Spinal cord (tissue), 10 donors: ENCODE measurements at places on chromosomes 6 and 20. TPM values are rescaled to one million over a fixed set of nuclear protein-coding genes. Genes with fewer than 3 reads are reported as not detected.

DNA sequence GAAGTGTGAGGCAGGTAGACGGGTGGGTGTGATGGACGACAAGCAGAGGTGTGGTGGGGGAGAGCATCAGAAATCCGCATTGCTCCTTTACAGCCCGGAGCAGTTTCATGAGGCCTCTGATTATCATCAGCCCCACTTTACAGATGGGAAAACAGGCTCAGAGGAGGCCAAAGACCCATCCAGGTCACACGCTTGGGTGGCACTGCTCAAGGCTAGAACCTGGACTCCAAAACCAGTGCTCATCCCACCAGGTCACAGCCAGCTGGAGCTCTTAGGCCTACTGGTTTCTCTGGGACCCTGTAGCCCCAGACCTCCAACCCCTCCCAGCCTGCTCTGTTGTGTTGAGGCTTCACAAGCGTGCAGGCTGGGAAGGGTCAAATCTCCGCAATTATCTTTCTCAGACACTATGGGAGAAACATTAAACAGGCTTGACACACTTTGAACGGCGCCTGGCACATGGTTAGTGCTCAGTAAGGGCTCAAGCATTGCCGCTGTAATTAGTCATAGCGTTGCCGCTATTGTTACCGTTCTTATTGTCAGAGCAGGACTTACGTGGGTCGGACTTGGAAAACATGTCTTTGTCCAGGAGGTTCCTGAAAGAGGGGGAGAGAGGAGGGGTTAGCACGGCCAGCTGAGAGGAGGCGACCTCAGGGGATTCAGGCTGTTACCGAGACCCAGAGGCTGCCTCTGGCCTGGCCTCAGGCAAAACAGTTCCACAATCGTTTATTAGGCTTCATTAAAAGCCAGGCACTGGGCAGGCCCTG lies 16.6 kb downstream of the CPNE5 start:
- DNase-seq, result no peak

DNA sequence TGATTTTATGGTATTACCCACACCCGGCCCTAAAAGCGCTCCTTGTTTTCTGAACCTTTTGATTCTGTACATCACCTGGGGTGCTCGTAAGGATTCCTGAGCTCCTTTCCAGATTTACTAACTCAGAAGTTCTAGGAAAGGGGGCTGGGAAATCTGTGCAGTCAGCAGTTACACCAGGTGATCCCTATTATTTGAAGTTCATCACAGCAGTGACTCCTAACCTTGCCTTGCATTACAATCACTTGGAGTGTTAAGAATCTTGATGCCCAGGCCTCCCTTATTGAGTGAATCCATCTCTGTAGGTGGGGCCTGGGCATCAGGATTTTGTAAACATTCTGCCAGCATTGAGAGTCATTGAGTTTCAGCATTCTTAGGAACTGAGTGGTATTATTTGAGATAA lies 44.7 kb downstream of the BMP6 start:
- no peak for DNase-seq

DNA sequence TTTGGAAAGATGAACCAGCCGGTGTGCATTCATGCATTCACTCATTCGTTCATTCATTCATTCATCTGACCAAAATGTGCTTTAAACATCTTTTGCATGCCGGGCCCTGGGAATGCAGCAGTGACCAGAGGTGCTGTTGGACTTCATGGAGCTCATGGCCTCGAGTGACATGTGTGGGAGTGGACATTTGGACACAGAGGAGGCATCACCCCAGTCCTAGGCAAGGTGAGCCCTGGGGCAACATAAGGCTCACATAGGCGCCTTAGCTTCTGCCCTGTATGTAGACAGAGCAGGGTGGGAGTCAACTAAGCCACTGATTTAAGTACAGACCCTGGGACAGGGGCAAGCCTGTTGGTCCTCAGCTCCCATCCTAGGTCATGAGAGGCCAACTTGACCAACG lies 71.6 kb downstream of the STK35 start:
- no peak for DNase-seq

DNA sequence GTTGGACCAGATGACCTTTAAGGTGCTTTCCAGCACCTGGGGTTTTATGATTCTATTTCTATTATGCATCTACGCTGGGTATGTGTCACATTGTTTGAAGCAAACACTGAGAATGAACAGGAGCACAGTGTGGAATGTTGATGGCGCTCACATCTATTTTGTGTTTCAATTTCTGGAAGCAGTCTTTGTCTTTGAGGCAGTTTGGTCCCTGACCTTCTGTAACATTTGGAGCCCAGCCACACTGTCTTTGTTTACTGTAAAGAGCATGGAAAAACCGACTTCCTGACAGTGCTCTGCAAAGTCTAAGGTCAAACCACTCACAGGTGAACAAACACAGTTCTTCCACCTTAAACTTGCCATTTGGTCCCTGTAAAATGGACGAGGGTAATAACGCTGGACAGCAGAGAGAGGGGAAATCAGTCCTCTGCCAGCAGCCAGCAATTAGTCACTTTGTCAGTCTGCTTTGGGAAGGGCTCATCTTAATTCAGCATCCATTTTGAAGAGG lies 155.5 kb downstream of the PRL start:
- peak; percentile 30 for DNase-seq

- no peak for DNase-seq
These were observed 355.4 kb upstream of the RUNX2 start for GRCh38 chr6:44972709-44973108.

GRCh38 chr6:21501021-21501354 lies 92.6 kb upstream of the SOX4 start:
- no peak for DNase-seq

DNA sequence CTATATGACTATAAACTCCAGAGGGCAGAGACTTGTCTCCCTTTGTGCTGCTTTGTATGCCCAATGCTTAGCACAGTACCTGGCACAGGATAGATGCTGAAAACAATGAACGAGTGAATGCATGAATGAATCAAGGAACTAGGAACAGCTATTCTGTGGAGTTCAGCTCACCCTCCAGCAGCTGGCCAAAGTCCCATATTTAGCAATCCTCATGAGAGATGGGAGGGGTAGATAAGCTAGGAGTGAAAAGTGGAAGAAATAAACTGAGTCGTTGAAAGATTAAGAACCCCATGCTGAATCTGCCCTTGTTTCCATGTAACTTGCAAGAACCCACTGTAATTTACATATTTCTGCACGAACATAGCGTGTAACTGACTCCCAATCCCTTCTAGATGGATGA lies 106.5 kb downstream of the MAFB start:
- DNase-seq, result no peak

DNA sequence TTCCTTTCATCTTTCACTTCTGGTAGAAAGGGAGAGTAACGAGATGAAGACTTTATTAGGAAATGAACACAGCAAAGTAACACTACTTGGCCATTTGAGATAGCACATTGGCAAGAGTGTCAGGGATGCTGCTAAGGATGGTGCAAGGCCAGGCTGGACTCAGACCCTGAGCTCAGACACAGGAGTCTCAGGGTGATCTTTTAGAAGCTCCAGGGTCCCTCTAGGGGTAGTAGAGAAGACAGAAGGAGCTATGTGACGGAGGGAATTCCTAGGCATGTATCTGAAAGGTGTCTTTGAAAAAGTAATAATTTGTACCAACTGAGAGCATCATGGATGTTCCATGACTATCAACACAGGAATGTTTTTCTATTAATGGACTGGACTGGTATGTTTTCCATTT lies 436.5 kb downstream of the DHX35 start:
- DNase-seq, result no peak

DNA sequence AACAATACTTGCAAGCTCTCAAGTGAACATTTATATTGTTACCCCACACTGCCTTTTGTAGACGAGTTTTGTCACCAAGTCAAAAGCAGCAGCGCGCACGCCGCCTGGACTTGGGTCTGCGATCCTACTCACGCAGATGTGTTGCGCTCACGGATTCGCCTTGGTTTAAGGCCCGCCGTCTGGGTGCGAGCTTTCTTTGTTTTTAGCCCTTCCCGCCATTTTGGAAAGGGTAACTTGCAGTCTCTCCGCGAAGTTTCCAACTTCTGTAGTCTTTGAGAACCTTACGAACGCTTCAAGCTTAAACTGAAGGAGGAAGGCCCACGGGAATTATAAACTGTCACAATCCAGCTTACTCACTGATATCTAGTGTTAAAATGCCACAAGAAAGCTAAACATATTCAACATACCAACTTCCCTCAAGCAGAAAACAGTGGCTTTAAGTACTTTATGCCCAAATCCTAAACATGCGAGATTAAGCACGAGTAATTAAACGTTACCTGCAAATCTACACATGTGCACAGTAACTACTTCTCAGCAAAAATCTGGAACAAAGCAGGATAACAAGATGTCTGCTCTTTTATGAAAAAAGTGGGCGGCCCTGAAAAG lies 80.4 kb upstream of the BTN3A2 start:
- no peak for DNase-seq

DNA sequence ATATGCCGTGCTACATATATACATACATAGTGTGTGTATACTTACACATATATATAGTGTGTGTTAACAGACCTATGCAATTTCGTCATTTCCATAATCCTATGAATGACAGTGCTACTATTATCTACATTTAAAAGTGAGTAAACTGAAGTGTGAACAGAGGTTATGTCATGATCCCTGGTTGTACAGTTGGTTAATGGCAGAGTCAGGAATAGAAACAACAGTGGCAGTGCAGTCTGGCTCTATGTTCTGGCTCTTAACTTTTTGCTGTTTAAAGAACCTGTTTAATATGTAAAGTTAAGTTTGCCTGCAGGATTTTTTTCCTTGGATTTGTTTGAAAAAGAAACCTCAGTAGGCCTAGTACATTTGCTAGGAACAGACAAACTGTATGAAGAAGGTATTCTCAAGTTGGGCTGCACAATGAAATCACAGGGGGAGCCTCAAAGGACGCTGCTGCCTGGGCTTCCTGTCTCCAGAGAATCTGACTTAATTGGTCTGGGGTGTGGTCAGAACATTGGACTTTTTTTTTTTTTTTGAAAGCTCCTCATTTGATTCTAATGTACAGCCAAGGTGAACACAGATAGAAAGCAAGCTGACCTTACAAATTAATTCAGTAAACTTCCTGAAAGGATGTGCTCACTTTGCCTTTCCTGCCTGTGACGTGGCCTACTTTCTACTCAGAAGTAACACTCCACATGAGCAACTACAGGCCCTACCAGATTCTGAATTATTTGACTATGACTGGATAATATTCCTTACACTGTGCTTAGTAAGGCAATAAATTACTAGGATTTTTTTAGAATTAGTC lies 29.4 kb downstream of the PLCB1 start:
- DNase-seq, result no peak

GRCh38 chr6:154292066-154292465 lies 64.5 kb downstream of the IPCEF1 start:
- no peak for DNase-seq

- DNase-seq, result no peak
These were observed 9.1 kb upstream of the YTHDF1 start for GRCh38 chr20:63225082-63225454.

DNA sequence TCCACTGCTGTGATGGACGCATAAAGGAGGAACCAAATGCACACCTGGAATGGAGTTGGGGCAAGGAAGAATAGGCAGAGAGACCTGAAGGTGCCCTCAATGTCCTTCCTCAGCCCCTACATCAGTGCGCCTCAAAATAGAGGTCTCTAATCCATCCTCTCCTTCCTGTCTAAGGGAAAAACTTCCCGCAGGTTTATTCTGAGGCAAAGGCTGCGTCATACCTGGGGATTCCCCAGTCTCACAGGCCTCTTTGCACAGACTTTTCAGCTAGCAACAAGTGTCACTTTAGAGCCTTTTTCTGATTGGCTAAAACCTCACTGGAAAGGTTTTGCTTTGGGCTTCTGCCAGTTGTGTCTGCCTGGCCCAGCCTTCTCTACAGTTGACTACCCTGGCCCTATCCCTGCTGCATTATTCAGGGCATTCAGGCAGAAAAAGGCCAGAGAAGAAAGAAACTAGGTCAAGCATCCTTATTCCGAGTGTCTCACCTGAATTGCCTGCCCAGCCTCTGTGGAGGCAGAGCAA lies 1.8 kb upstream of the HLA-DQB1 start:
- DNase-seq, result no peak

- DNase-seq, result no peak
These were observed 47.2 kb downstream of the TRIM38 start for GRCh38 chr6:26009817-26010216.

GRCh38 chr20:7232796-7233195 lies 465.3 kb downstream of the BMP2 start:
- DNase-seq, result no peak

HTR1E gene
- 0.61 TPM for total RNA-seq

MYH7B gene
- total RNA-seq, result 1.6 TPM

RSPO4 gene
- total RNA-seq, result 0.39 TPM

KCNS1 gene
- total RNA-seq, result 4.0 TPM

SGK2 gene
- 6.4 TPM for total RNA-seq

NELFCD gene
- 48.0 TPM for total RNA-seq
